ENCODE measurements at places on chromosomes 5 and 9.
A peak's percentile ranks its signal among the peaks of the same experiment; 100 is the strongest.

DNA sequence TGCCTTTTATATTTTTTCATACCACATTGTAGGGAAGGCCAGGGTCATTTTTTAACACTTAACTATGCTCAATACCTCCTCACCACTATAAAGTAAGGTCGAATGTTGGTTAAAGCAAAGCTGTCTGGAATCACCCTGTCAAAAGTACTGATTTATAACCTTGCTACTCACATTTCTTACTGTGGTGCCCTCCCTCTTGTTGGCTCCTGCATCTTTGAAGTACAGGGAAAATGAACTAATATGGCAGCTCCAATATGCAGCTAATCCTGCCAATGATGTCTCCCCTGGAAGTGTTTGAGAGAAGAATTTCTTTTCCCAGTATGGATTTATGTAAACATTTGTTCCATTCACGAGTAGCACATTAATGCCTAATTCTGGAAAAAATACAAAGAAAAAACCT lies 108.4 kb upstream of the RPS23 start:
- DNase-seq, result peak; percentile 65

DNA sequence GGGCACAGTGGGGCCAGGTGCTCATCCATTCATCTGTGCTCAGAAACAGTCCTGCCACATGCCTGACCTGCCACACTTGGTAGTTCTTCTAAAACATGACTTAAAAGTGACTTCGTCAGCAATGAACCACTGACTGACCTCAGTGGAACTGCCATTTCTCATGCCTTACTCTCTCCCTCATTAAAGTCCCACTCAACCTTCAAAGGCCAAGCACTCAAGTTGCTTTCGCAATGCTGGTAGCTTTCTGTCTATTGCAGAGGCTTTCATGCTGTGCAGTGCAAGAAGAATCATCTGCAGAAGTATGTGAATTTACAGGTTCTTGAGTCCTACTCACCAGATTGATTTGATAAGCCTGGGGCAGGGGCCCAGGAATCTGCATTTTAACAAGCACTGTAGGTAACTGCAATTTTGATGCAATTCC lies 23.9 kb downstream of the B4GALT1 start:
- DNase-seq, result peak; percentile 65

DNA sequence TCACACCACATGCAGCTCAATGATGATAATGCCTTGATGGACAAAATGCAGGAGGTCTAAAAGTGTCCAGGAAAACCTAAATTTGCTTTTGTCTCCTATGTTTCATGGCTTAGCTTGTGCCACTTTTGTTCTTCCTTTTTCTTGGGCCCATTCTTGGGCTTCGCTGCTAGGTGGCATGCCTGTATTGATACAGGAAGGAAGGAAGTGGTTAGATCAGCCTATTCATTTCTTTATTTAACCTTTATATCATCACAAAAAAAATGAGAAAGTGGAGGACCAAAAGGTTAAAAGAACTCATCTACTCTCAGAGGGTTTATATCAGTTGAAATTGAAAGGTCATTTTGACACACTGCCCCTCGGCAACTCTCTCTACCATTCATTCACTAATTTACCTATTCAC lies 260.2 kb downstream of the ARHGAP26 start:
- DNase-seq, result no peak

DNA sequence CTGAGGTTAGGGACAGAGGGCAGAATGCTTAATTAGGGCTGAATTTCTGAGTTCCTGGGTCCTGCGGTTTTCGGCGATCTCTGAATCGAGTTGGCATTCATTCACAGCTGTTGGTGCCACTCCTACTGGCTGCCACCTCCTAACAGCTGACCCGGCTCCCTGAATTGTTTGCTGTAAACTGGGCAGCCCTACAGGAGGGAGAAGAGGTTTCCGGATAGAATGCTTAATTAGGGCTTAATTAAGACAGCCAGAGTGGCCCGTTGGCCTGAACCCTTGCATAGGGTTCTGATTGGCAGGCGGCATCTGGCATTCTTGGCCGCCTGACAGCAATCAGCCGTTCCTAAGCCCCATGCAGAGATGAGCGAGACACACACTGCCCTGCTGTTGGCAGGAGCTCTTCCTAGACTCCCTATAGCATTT lies 25.7 kb downstream of the FRMPD1 start:
- DNase-seq, result no peak

DNA sequence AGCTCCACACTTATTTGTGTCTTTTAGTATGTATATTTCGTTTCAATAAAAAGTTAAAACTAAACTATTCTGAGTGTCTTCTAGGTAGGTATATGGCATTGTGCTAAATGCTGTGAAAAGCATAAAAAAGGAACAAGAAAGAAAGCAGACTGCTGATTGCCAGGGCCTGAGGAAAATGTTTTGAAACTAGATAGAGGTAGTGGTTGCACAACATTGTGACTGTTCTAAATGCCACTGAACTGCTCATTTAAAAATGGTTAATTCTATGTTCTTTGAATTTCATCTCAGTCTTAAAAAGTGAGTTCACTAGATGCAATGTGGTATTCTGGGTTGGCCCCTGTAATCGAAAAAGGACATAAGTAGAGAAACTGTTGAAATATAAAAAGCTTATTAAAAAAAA lies 2.6 kb upstream of the ALAD start:
- no peak for DNase-seq

DNA sequence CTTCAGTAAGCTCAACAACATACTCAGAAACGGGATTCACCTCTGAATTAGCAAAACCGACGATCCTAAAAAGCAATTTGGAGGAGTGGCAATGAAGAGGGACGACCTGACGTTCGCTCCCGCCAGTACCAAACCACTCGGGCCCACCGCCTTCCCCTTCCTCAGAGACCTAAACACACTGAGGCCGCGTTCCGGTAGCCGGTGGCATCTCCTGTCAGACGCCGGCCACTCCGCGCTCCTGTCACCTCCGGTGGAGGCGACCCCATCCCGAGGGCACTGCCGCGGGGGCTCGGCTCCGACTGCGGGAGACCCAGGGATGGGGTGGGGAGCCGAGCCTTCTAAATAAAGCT lies 617 bp downstream of the PPP6C start:
- no peak for DNase-seq

DNA sequence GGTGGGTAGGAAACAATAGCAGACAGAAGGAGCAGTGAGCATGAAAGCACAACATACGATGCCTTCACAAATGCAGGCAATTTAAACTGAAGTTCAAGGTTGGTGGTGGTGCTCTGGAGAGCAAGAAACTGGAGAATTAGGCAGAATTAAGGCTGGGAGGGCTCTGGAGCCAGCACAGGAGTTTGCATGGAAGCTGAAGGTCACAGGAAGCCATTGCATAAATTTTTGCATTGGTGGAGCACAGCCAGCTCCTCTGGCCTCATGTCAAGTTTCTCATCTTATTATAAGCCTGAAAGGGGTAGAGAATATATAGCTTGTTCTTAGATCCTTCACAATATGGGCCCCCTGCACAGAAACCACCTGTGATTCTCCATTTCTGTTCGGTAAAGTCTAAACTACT lies 207.4 kb downstream of the PAPPA start:
- DNase-seq, result no peak

DNA sequence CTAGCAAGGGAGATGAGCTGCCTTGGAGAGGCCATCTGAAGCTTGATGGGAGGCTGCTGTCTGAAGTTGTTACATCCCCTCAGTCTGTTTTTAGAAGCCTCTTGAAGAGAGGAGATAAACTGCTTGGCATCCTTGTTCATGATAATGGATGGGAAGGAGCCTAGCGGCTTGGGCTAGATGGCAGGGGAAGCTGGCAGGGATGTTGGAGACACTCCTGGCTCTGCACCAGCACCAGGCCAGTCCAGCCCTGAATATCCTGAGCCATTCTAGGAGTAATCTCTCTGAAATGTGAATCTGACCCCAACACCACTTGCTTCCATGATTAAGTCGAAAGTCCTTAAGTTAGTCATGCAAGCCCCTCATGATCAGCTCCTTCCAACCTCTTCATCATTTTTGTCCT lies 310.5 kb downstream of the NSG2 start:
- no peak for DNase-seq

GRCh38 chr5:59799668-59800346 lies 93.7 kb downstream of the PDE4D start:
- DNase-seq, result peak; percentile 56

DNA sequence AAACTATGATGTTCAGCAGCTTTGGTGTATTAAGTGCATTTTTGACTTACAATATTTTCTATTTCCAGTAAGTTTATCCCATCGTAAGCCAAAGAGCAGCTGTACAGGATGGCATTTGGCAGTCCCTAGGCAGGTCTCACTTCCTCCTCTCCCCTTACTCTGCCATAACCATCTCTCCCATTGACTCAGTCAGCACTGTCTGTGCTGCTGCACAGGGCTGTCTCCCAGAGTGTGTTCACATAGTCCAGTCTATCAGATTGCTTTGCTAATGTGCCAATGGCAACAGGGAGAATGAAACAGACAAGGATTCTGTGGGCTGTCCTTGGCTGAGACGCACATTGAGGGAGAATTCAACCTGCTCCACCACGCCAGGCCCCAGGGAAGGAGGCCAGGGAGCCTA lies 47.0 kb upstream of the CAST start:
- DNase-seq, result no peak

DNA sequence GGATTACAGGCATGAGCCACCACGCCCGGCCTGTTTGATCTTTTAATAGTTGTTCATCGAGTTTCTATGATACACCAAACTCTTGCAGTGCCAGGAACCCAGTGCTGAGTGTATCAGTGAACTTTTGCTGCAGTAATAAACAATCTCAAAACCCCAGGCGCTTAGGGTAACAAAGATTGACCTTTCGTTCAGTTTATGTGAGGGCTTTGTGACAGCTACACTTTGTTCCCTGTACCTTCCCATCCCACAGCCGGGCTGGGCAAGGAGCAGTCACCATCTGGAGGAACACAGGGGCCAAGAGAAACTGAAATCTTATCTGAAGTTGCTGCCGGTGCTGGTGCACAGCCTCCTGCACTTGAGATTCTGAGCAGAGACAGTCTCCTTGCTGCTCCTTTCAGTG lies 17.2 kb upstream of the WNK2 start:
- no peak for DNase-seq

- no peak for DNase-seq
These were observed 92.4 kb downstream of the RORB start for GRCh38 chr9:74589576-74589975.

DNA sequence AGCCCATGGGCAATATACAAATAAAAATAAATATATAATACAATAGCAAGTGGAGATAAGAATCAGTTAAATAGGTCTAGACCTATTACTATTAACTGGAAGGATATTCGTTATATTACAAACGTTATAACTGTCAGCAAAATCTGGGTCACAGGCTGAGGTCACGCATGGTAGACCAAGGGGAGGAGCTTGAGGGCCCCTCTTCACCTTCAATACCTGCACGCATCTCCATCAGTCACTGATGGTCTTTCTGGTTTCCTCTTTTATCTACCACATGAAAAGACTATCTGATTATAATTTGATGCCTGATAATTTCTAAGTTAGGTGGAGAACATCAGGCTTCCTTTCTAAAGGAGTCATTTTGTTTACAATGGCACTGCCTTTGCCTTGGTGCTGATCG lies 43.2 kb downstream of the MAT2B start:
- DNase-seq, result no peak

DNA sequence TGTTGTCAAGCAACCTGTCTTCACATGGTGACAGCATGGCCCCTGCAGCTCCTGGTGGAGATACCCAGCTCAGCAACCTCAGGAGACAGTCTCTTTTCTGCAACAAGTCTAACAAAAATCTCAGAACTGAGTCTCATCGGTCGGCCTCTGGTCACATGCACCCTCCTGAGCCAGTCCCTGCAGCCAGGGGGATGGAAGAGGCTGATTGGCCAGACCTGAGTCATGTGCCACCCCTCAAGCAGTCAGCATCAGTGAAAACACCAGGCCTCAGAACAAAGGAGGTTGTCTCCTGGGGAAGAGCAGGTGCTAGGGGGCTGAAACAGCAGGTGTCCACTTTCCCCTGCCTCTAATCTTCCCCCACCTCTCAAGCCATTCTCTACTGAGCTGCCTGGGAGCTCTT lies 54.4 kb downstream of the SMIM23 start:
- DNase-seq, result no peak

DNA sequence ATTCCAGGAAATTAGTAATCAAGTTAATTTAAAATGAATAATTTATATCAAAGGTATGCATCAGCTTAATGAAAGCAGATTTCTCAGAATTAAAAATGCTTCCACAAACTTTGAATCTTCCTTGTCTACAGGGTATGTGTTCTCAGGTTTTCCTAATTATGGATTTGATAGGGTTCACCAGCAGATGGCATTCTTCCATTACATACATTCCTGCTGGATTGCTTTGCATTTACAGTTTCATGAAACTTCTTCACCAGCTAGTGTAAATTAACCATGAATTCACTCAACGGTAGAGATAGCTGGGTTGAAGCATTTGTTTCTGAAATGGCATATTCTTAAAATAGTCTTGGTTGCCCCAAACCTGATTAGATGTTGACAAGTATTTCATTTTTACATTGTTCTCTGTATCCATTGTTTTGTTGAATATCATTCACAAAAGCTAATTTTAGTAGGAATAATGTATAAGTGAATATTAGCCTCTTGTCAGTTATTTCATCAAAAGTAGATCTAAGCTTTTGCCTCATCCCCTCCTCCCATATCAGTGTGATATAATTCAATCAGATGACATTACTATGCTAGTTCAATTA lies 68.7 kb upstream of the WDR41 start:
- DNase-seq, result peak; percentile 44

DNA sequence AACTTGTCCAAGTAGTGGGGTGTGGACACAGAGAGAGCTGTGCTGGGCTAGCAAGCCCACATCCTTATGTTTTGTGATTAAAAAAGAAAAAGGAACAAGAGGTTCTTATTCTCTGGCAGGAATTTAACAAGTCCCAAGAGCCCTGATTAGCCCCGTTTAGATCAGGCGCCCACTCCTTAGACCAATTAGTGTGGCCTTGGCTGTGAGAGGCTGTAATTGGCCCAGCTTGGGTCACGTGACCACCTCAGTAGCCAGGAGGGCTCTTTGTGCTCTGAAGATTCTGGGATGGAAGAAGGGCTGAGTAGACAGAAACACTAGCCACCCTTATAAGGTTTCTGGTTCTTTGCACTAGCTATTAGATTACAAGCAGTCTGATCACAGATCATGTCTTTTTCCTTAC lies 31.1 kb downstream of the GCNT4 start:
- DNase-seq, result no peak

DNA sequence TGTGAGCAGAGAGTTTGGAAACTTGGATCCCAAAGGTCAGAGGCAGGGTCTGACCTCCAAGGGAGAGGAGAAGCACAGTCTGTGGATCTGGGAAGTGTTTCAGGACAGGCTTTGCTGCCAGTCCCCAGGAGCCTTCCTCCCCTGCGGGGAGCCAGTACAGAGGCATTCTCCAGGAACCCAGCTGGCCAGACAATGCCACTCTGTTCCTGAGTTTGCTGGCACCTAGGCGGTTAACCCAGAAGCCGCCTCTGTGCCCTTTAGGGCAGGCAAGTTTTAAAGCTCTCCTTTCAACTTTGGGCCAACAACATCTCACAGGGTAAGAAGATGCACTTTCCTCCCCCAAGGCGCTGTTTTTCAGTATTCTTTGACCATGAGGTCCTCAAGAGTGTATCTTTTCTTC lies 37.0 kb upstream of the FGF1 start:
- no peak for DNase-seq
